ENCODE measurements at places on chromosomes 1 and 21.

GRCh38 chr1:69191335-69191734, 376.4 kb upstream of the LRRC7 start:
- DNase-seq, result no peak

DNA sequence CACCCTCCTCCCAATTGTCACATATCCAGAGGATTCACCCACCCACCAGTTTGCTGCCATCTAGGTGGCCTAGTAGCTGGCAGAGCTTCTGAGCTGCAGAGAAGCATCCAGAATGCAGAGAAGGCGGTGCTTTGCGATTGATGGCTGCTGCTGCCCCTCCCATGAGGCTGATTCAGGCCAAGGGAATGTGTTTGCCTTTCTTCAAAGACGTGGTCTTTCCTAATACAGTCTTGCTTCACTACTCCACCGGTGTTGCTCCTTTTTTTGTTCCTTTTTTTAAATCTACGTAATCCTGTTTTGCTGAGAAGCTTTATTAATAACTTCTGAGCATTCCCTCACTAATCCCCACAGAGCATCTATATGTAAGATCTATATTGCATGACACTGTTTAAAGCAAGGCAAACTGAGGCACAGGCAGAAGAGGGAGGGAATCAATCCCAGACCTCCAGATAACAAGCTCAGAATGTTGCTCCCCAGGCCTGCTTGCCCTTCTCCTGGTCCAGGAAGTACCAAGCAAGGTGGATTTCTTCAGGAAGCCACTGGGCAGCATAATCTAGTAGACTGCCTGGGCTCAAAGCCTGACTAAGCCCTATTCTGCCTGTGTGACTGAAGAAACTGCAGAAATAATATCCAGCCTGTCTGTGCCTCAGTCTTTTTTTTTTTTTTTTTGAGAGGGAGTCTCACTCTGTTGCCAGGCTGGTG, 275.5 kb upstream of the FMN2 start:
- peak; percentile 99 for DNase-seq

DNA sequence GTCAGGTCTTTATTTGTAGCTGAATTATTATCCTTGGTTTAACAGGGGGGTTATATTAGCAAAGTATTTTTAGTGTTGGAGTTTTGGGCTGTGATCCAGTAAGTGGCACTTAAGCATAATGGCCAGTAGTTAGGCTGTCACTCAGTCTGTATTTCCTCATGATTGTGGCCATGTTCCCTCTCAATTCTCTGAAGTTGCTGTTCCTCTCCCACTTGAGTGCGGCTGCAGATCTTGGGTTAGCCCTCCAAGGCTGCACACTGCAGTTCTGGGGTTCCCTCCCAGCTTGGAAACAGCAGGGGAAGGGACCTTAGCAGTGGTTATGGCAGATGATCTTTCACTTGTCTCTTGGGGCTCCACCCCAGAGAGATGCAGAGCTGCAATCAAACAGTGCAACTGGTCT, 23.2 kb upstream of the DENND1B start:
- DNase-seq, result no peak

DNA sequence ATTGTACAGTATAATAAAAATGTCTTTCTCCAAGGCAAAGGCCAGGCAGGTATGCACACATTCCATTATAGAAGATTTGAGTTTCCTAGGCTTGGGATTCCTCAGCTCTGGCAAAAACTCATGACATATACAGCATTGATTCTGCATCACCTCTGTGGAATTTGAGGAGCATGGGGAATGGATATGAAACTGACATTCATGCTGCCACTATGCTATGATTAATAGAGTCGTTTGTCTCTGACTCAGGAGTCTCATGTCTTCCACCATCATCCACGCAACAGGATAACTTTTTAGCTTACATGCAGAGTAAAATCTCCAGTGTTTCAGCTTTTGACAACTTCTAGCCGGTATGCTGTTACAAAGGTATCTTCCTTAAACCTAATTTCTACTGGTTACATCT, 49.8 kb upstream of the ADORA3 start:
- peak; percentile 22 for DNase-seq

DNA sequence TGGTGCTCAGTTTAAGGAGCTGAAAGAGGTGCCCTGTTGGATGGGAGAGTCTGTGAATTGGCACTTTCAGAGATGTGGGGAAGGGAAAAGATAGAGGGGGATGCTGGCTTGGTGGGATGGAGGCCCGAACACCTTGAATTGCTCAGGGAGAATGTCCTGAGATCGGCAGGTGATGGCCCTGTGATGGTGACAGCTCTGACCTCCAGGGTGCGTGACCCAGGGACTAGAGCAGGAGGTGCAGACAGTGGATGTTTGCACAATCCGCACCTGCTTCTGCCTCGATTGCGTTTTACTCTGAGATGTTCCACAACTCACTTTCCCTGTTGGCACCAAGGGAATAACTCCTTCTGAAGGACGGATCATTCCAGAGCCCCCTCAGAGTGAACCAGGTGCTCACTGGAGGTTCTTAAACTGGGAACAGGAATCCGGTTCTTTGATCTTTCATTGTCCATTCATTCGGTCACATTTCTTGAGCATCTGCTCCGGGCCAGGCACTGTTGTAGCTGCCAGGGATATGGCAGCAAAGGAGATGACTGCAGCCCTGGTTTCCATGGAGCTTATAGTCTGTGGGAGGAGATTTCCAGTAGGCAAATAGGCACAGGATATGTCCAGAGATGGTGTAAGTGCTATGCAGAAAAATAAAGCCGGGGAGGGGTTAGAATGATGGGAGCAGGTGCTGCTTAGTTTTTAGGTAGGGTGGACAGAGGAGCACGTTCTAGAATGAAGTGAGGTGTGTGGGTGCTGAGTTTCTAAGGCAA, 226.6 kb upstream of the TMEM51 start:
- no peak for DNase-seq

DNA sequence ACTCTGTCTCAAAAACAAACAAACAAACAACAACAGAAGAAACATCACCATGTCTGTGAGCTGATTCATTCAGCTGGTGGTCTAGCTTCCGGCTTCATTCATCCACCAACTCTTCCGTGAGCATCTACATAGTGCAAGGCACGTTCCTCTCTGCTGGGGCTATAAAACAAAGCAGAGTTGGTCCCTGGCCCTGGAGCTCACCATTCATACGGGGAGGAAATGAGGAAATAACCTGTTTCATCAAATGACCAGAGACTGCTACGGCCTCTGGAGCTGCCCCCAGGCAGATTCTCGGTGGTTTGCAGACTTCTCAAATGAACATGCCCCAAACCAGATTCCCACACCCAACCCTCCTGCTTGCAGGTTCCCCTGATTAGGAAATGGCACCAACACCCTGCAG, 41.0 kb upstream of the ID3 start:
- DNase-seq, result no peak

GRCh38 chr1:79744746-79745145, 738.2 kb upstream of the ADGRL4 start:
- DNase-seq, result no peak

DNA sequence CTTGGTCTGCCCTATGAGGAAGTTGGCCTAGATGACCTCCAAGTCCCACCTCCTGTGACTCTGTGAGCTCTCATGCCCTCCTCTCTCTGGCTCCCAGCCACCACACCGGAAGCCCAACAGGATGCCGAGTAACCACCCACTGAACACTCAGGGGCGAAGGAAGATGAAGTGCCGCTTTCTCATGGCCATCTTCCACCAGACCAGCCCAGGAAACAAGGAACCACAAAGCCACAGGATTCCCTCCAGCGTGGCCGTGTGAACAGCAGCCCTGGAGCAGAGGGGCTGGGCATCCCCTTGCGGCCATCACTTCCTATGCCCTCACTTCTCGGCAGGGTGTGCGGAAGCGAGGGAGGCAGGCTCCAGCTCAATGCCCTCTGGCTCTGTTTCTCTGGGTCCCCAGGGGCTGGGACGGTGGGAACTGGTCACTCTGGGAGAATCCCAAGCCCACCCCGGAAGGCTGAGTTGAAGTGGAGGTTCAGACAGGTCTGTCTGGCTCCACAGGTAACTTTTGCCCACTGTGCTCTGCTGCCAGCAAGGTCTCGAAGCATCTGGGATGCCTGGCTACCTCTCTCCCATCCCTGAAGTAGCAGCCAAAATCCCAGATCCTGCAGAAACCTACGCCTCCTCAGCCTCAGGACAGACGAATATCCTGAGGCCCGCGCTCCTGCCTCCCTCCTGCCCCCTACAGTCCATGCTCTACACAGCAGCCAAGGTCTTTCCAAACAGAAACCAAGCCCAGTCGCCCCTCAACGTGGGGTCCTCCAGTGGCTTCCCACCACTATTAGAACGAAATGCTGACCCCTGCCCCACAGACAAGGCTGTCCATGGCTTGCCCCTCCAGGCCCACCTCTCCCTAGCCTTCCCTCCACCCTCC, 44.2 kb upstream of the ECE1 start:
- peak; percentile 88 for DNase-seq

GRCh38 chr1:11364170-11364569, 91.2 kb downstream of the UBIAD1 start:
- no peak for DNase-seq

GRCh38 chr1:115412733-115413132, 74.7 kb upstream of the NGF start:
- no peak for DNase-seq

GRCh38 chr1:170700842-170701615, 37.1 kb downstream of the PRRX1 start:
- no peak for DNase-seq

DNA sequence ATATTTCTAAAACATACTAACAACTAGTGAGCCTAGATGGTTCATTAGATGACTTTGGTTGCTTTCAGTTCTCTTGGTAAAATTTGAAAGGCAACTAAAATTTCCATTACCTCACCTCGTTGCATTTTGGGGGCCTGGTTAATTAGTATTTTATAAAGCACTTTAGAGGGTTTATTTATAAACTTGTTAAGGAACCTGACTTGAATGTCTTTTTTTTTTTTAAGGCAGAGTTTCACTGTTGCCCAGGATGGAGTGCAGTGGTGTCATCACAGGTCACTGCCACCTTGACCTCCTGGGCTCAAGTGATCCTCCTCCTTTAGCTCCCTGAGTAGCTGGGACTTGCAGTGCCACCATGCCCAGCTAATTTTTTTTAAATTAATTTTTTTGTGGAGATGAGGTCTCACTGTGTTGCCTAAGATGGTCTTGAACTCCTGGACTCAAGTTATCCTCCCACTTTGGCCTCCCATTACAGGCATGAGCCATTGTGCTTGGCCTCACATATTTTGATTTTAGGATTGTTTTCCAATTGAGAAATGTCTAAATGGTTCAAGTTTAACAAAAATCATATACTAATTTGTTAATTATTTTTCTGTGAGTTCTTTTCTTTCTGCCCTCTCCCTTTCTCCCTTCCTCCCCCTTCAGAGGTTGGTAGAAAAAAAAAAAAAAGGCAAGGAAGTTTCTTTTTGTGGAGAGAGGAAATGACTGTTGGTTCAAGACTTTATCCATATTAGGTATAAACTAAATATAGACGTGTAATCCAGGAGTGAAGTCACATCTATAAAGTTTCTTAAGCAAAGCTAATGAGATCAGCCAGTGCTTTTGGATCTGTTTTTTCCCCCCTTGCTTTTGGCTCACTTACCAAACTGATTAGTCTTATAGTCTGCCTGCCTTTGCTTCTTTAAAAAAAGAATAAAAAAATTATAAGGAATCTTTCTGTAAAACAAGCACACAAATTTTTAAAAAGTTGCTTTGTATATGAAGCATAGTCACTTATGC, 24.7 kb downstream of the CLIC4 start:
- peak; percentile 73 for DNase-seq

- no peak for DNase-seq
These were observed 34.1 kb upstream of the GNG4 start for GRCh38 chr1:235683653-235684052.

DNA sequence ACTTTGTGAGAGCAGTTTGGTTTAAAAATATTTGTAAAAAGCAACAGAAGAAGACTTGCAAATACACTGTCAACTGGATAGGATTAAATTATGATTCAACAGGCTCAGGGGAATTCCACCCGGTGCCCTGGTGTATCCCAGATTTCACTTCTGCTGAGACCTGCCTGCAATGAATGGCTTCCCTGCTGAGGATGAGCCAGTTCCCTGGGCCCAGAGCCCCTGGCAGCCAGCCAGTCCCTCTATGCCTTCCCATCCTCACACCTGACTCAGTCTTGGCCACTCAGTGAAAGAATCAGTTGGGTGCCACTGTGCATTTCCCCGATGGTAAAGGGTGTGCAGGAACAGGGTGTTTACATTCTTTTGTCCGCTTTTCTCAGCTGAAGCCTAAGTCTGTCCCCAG, 64.4 kb downstream of the KCTD3 start:
- peak; percentile 99 for DNase-seq

- no peak for DNase-seq
These were observed 45.1 kb downstream of the LUZP1 start for GRCh38 chr1:23123528-23123927.

GRCh38 chr1:36560621-36561360, 78.1 kb upstream of the CSF3R start:
- DNase-seq, result no peak

DNA sequence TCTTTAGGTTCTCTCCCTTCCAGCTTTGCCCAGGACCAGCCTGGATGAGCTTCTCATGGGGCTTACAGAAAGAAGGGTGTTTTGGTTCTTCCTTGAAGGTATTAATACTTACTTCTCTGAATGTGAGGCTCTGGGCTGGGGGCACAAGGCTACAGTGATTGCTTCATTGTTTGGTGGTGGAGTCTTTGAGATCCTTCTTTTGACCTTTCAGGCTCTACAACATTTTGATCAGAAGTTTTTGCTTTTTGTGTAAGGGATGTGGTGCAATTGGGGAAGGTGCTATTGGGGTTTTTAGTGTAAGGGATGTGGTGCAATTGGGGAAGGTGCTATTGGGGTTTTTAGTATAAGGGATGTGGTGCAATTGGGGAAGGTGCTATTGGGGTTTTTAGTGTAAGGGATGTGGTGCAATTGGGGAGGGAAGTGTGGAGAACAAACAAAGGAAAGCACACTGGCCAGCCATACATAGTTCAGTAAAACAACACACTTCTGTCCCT, 103.6 kb upstream of the IVNS1ABP start:
- DNase-seq, result no peak

GRCh38 chr1:44415013-44415412, 10.0 kb downstream of the RNF220 start:
- no peak for DNase-seq

DNA sequence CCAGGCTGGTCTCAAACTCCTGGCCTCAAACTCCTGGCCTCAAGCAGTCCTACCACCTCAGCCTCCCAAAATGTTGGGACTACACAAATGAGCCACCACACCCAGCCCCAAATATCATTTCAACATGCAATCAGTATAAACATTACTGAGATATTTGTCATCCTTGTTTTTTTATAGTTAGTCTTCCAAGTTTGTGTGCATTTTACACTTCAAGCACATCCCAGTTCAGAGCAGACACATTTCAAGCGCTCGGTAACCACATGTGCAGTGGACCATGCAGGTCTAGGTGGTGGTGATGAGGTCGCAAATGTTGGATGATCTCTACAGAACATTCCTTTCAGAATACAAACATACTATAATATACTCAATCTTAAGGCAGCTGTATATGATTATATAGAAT, 23.8 kb upstream of the APP start:
- DNase-seq, result no peak

All from MCF 10A (cell line).